ENCODE measurements at places on chromosomes 4 and X.

- DNase-seq, result no peak
Measured at GRCh38 chr4:109690690-109691410, 12.4 kb downstream of the CASP6 start.

DNA sequence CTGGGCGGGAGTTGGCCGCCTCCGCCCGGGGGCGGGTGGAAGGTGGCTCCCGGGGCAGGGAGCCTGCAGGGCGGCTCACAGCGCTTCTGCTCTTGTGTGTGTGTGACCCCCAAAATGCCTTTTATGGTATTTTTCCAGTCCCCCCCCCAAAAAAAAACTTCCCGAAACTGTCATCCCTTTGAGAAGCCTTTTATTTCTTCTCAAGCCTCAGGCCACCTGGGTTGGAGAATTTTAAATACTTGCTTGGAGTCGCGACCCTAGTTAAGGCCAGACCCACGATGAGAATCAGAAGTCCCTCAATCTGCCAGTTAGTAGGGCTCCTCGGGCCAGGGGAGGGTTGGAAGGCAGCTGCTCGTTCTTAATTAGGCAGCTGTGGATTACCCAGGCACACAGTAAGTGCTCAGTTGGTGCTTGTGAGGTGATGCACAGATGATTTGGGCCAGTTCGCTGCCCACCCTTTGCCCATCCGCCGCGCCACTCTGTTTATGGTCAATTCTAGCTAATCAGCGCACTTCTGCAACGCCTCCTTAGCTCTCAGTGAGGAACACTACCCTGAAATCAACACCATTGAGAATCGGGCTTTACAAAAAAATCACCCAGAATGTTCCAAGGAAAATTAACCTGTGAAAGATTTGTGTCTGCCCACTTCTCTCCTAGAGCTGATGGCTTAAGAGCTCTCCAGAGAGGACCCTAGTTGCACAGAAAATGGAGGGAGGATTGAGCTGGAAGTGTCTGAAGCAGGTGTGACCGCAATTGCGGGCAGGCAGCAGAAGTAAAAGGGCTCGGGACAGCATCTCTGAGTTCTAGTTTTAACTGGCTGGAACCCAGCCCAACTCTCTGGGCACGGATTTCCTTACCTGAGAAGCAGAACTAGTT lies 648 bp upstream of the SCD5 start:
- no peak for DNase-seq

GRCh38 chrX:45735571-45735970 lies 534.9 kb upstream of the DIPK2B start:
- DNase-seq, result no peak

GRCh38 chrX:130688360-130688759 lies 214.6 kb downstream of the ENOX2 start:
- no peak for DNase-seq

DNA sequence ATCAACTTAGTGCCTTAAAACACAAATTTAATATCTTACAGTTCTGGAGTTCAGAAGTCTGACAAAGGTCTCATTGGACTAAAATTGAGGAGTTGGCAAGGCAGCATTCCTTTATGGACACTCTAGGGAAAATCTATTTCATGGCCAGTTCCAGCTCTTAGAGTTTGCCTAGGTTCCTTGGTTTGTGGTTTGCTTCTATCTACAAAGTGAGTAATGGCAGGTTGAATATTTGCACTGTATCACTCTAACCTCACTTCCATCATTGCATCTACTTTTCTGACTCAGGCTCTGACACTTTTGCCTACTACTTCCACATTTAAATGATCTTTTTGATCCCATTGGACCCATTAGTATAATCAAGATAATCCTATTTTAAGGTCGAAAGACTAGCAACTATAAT lies 64.7 kb upstream of the PCDH10 start:
- DNase-seq, result no peak

DNA sequence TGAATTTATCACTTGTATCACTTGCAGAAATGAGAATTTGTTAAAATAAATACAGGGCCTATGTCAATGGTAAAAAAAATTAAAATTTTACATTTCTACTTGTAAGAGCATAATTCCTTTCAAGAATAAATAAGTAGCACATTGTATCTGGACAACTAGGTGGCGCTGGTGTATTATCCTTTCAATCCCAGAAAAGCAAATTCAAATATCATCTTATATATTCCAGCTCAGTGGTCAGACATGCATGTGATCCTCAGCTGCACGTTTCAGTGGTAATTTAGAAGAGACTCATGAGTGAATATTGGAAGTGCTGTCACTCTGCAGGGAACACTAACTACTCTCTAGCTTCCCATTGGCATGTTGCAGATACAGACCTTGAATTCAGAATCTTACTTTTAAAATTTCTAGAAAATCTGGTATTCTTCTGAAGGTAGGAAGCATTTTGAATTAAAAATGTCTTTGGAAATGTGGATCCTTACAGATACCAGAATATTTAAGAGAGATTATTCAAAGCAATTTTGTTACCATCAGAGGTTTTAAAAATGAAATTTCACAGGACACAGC lies 1414.7 kb upstream of the TENM3 start:
- DNase-seq, result no peak

- DNase-seq, result no peak
Measured at GRCh38 chrX:53075011-53075410, 7.2 kb upstream of the TSPYL2 start.

GRCh38 chrX:88886908-88887307 lies 139.9 kb downstream of the CPXCR1 start:
- DNase-seq, result no peak

DNA sequence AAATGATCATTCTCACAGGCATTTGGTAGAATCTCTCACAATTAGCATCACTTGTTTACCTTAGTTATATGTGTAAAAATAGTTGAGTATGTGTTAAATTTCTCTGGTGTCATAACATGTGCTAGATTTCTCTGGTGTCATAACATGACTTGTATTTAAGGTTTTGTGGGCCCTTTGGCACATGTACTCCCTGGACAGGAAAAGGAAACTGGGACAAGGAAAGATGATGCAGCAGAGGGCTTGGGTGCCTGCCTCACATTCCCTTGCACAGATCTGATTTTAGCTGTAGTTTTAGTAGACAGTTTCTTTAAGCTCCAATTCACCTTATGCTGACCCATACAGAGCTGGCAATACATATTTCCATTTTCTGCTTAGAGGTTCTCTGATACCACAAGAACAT lies 726.0 kb downstream of the C4orf33 start:
- no peak for DNase-seq

DNA sequence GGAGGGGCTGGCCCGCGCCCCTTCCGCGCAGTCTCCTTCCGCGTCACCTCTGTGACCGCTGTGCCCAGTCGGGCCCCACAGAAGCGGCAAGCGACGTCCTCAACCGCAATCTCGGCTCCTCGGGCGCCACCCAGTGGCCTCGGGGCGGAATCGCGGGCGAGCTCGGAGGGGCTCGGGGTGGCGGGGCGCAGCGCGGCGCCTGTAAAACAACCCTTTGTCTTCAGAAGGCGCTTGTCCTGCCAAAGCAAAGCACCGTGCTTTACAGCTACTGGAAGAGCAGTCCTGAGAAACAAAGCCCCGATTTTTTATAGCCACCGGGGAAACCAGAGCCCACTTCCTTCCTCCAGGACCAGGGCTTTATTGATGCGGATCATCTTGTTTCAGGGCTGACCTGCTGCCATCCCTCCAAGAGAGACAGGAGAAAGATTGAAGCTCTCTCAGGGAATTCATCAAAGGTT lies 37.3 kb upstream of the CDKN2AIP start:
- DNase-seq, result peak; percentile 84
